ENCODE measurements at places on chromosomes 16 and 17.

DNA sequence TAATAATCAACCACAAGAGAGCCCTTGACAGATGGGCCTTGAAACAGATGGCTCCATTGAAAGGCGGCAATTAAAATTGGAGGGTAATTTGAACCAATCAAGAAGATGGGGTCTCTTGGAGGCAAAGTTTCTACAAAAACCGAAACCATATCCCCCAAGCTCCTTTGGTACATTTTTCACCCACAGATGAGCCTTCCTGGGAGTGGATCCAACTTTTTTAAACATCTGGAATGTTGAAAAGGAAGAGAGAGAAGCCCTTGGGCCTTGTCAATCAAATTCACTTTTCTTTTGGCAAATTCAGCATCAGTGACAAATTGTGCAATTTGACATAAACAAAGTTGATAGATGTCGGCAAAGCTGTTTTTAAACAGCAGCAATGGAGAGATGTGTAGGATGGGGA lies 13.2 kb upstream of the NUP93 start:
- no peak for DNase-seq

DNA sequence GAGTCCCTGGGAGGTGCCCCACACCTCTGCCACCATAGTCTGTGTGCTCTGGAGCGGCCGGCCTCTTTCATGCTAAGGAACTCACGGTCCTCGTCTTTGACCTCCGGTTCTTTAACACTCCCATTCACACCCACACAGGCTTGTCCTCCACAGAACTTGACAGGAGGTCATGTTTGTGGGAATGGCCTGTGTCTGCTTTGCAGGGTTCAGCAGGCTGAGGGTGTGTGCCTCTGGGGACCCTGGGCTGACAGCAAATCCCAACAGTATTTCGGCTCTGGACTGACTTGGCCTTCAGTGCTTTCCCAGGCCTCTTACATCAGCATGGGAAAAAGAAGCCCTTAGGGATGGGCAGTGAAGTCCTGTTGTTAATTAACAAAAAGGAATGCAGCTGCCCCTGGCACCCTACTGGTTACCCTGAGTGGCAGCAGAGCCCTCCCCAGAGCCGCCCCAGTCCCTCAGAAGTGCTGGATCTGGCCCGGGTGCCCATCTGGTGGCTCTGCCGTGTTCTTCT lies 35.4 kb upstream of the ADORA2B start:
- DNase-seq, result no peak

- DNase-seq, result no peak
Measured at GRCh38 chr17:6456914-6457687, 12.8 kb downstream of the PIMREG start.

DNA sequence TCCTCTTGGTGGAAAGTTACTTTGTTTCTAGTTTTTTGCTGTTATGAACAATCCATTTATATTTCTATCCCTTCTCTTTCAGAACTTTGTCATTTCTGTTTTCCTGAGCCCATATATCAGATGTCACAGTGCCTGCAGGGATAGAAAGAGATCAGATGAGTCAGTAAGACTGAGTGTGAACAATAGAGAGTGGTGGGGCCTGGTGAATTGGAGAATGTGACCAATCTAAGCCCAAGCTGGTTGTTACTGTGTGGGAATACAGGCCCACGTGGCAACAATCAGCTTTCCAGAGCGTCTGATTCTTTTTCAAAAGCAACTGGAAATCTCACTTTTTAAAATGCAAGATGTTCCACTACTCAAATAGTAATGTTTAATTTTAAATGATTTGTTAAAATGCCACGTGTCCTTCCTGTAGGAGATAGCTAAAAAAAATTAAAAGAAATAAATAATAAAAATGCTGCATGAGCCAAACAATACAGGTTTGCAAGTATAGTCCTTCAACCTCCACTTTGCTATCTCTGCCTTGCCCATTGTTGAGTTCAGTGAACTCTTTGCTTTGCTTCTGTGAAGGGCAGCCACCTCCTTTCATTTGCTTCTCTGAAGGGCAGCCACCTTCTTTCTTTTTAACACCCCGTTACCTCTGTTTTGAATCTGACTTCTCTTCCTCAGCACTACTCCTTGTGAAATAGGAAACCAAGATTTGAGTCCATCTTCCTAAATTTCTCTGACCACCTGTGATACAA lies 9.6 kb downstream of the DCTN5 start:
- DNase-seq, result no peak

- no peak for DNase-seq
Measured at GRCh38 chr16:54579106-54579728, 292.6 kb upstream of the IRX3 start.

- DNase-seq, result no peak
Measured at GRCh38 chr17:73293480-73293911, 18.3 kb downstream of the CDC42EP4 start.

- no peak for DNase-seq
Measured at GRCh38 chr16:2742323-2743006, 10.0 kb upstream of the SRRM2 start.

- DNase-seq, result no peak
Measured at GRCh38 chr17:34382621-34383124, 19.6 kb upstream of the CCL1 start.

All from caudate nucleus (tissue), 63 donors.